ENCODE measurements at places on chromosomes 6 and 20.

GRCh38 chr6:110548110-110548847, 71.9 kb upstream of the SLC22A16 start:
- DNase-seq, result no peak

DNA sequence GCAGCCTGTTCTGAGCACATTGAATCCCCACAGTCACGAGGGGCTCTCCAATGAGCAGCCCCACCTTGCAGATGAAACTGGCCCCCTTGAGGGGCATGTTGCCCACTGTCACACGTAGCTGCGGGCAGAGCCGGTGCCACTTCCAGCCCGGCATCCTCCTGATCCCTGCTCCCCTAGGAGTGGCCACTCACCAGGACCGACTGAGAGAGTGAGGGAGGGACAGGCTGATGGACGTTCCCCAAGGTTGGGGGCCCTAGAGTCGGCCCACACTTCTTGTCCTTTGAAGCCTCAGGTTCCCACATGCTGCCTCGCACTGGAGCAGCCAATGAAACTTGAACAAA, 10.5 kb downstream of the ENTPD6 start:
- DNase-seq, result no peak

DNA sequence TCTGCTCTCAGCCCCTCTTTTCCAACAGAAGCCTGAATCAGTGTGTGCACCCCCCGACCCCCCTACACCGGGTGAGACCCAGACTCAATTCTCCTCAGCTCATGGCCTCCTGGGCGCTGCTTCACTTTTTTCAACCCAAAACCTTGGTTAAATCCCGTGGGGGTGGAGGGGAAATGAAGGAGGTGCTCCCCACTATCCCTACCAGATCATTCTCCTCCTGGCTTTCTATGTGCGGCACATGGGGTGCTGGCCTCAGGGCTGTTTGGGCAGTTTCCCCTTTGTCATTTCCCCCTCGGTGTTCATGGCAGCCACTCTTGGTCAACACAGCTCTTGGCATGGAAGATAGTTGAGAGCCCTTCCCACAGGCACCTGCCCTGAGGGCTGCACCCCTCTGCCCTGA, 4.6 kb downstream of the CST4 start:
- DNase-seq, result no peak

DNA sequence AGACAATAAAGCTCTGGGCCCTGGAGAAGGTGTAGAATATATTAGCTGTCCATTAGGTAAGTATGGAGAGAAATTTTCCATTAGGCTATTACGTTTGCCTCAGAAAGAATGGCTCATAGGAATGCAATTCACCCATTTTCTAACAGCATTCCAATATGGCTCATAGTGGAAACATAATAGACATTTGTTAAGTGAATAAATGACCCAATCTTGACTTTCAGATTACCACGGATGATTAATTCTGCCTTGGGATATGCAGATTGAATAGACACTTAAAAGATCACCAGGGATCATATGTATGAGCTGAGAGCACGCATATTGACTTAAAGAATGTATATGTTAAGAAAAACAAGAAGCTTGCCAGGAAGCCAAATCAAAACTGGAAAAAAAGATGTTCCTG, 209.1 kb upstream of the CDYL start:
- no peak for DNase-seq

DNA sequence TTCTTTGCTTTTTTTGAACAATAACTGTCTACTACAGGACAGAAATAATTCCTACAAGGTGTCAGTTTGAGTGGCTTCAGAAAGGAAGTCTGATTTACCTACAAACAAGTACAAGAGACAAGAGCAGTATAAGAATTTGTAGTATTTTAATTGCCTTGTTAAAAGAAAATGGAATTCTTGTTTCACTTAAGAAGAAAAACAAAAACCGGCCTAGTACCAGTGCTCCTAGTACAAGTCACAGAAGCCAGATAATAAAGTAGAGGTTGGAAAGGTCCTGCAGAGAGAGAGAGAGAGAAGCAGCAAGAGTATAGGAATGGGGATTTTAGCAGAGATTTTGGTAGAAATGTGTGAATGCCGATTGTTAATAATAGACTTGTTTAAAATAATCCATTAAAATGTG, 6.4 kb downstream of the TAB2 start:
- DNase-seq, result no peak

DNA sequence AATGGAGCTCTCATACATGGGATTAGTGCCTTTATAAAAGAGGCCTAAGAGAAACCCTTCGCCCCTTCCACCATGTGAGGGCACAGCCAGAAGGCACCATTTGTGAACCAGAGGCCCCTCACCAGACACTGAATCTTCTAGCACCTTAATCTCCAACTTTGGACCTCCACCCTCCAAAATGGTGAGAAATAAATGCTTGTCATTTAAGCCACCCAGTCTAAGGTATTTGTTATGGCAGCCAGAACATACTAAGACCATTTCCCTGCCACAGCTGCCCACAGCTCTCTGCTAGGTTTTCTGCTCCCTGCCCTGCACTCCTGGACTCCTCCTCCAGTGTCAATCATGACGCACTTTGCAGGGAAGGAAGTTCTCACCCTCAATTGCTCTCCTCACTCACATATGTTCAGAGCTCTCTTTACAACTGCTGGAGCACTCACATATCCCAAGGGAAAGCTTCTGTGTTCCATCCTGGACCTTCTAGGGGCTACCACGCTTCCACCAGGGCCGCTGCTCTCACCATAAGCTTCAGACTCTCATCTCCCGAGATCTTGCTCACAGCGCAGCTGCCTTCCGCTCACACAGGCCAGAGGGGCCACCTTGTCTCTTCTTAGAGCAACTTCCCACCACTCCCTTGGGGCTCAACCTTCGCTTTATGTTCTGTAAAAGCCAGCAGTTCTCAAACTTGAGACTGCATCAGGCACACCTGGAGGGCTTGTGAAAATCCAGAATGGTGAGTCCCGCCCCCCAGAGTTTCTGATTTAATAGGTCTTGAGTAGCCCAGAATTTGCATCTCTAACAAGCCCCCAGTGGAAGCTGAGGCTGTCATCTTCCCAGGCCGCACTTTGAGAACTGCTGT, 1.6 kb upstream of the LY86 start:
- no peak for DNase-seq

DNA sequence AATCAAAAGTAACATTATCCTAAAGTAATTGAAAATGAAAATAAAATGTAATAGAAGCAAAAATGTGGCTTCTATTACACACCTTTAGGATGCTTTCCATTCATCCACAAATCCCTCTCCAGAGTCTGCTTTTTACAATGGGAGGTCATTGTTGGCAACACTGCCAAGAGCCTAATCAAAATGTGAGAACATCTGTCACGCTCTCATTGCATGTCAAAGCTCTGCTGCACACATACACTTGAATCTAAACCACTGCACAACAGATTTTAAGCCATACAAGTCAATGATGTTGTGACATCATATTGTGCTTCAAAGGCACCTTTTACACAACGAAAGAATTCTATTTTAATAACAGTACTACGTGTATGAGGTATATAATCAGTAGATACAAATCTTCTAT, 82.1 kb downstream of the PREP start:
- DNase-seq, result no peak

- no peak for DNase-seq
These were observed 861 bp upstream of the NHSL1 start for GRCh38 chr6:138500045-138500665.

DNA sequence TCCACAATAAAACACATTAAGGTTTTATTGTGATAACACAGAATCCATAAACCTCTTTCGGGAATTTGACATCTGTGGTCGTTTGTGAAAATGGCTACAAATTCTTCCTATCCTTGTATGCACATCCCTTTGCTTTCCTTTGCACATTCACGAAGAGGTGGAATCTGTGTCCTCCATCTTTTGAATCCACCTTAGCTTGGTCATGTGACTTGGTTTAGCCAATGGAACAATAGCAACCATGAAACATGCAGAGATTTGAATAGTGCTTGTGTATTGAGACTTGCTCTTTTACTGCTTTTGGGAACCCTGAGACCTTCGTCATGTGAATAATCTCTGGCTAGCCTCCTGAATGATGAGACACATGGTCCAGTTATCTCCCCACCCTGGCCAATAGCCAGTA, 49.7 kb upstream of the NOP56 start:
- no peak for DNase-seq

DNA sequence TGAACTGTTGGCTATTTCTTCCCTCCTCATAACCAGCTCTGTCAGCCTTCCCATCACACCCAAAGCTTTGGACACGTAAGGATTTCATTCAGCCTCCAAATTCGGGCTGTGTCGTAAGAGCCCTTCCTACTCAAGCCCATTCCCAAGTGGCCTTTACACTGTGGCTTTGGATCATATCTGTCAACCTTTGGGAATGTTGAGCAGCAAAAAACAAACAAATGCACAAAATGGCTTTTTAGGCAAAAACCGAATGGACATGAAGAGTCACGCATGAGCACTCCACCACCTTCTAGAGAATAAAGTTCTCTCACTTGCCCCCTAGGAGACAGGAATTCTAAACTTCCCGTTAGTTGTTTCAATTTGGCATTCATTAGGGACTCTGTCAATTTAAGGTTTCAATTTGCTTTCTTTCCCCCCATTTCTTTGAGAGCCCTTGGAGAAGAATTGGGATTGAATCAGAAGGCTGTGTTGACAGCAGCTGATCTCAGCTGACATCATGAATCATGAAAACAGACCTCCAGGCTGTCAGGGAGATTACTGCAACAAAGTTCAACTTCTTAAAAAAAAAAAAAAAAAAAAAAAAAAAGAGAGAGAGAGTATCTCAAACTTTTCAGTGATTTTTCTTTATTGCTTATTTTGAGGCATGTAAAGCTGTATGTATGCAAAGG, 110.3 kb downstream of the BCAS1 start:
- no peak for DNase-seq

DNA sequence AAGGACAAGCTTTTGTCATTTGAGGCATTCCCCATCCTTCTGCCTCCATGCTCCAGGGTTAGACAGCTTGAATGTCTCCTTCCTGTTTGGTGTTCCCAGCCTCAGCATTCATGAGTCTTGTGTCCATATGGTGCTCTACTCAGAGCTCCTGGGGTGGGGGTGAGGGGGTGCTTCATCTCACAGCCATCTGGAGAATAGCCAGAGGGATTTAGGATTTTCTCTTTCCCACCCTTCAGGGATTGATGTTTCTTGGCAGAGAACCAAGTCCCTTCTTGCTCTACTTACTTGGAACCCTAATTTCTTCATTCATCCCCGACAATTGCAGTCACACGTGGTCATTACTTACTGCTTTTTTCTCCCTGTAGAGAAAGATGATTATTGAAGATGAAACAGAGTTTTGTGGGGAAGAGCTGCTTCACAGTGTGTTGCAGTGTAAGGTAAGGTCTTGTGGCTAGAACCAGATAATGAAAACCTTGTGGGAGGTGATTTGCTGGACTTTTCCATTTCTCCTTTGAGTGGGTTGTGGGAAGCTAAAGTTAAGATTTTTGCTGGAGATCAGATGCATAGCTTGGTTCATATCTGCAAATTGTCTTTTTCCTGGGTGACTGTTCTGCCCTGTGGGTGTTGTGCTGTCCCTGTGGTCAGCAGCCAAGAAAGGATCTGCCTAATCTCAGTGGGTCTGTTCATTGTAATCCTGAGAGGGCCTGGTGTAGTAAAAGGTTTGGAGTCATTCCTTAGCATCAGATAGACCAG, 18.6 kb downstream of the CMTR1 start:
- DNase-seq, result no peak

DNA sequence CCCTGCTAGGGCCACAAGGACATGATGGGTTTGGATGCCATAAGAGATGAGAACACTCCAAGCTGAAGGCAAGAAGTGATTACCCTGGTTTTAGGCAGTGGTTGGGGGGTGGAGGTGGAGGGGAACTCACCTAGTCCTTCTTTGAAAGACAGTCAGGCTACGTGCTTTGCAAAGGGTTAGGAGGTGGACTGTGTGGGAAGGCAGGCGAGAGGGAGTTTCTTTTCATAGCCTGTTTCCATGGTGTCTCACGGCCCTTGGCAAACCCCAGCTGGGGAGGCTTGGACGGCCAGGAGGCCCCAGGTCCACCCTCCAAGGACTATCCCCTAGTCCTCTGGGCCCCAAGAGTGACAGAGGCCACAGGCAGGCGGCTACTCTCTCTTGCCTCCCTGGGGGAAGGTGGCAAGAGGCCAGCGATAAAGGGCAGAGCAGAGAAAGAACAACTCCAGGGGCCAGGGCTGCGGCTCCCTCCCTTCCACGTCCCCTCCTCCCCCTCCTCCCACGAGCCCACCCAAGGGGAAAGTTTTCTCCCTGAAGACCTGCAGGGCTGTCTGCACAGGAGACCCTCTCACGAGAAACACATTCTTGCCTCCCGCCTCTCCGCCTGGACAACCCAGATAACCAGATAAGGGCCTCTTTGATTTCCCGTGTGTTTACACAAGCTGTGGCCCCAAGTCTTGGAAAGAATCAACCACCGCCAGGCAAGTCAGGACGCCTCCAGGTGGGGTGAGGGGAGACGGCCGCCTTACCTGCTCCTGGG, 74.4 kb downstream of the NOL4L start:
- DNase-seq, result no peak

DNA sequence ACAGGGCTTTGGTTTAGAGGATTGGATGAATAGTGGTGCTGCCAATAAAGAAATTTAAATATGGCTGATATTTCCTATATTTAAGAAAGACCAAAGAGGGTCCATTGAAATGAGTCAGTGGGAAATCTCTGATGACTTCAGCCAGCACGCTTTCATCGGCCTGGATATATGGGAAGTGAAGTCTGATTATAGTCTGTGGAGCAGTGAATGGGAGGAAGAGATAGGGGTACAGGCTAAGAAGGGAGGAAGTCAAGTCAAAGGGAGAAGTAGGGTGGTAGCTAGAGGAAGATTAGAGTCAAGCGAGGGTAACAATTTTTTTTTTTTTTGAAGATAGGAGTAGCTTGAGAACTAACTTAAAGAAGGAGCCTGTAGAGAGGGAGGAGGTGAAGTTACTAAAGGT, 22.7 kb downstream of the SLC16A10 start:
- DNase-seq, result no peak

DNA sequence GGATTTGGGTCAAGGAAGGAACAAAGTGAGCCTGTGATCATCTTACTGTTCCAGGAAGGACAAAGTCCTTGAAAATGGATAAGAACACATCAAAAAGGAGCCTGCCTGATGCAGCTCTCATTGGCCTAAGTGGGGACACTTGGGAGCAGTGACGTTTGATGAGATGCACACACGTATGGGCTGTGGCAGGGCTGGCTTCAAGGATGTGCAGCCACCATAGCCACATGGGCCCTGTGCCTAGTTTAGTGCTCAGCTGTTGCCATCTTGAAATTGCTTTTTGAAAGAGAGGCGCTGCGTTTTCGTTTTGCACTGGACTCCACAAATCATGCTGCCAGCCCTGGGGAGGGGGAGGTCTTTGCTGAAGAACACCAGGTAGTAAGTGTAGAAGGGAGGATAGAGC, 6.6 kb upstream of the NPEPL1 start:
- DNase-seq, result no peak

GRCh38 chr6:61538801-61539200, 747.2 kb downstream of the KHDRBS2 start:
- DNase-seq, result no peak

GRCh38 chr6:134145786-134146185, 93.4 kb upstream of the SLC2A12 start:
- no peak for DNase-seq

- no peak for DNase-seq
These were observed 16.5 kb downstream of the RNASET2 start for GRCh38 chr6:166939894-166940293.

- no peak for DNase-seq
These were observed 678.8 kb upstream of the MARCKS start for GRCh38 chr6:113178349-113178748.

GRCh38 chr6:20403070-20403765, 1.5 kb downstream of the E2F3 start:
- peak; percentile 81 for DNase-seq
